ENCODE measurements at places on chromosomes 16 and 17. TPM values are rescaled to one million over a fixed set of nuclear protein-coding genes. Genes with fewer than 3 reads are reported as not detected.

- H3K36me3 ChIP-seq, result no peaks in the 10 kb centered on the region
- no peak for DNase-seq
- H3K27ac ChIP-seq, result peak overlapping the region; percentile 35
- H3K27me3 ChIP-seq, result no peaks in the 10 kb centered on the region
- H3K4me3 ChIP-seq, result no peak overlapping the region
- no peaks in the 10 kb centered on the region for H3K4me1 ChIP-seq
These were observed 8.7 kb downstream of the CLUAP1 start for GRCh38 chr16:3509470-3509928.

- peaks cover 14% of the 10 kb centered on the region for H3K36me3 ChIP-seq
- DNase-seq, result no peak
- H3K4me3 ChIP-seq, result no peak overlapping the region
These were observed 16.8 kb downstream of the NQO1 start for GRCh38 chr16:69709456-69710084.

- H3K27me3 ChIP-seq, result no peaks in the 10 kb centered on the region
- H3K4me3 ChIP-seq, result no peak overlapping the region
- no peaks in the 10 kb centered on the region for H3K36me3 ChIP-seq
- no peak overlapping the region for H3K27ac ChIP-seq
- no peaks in the 10 kb centered on the region for H3K4me1 ChIP-seq
These were observed 173.5 kb downstream of the AIPL1 start for GRCh38 chr17:6261466-6261865.

DNA sequence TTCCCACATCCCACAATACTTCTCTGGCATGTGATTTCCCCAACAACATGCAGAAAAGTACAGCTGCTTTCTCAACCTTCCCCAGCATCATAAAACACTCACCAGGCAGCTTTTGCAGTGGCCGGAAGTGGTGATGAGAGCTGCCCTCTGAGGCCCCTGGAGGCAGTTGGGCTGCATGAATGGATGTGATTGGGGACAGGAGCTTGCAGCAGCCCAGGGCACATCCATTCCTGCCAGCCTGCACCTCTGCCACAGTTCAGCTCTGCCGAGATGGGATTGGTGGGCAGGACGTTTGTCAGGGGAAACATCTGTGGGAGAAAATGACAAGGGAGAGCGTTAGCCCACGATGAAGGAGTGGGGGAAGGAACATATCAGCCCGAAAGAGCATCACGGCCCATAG is 19.8 kb downstream of the NUBP1 start:
- no peak overlapping the region for H3K4me3 ChIP-seq
- H3K4me1 ChIP-seq, result no peaks in the 10 kb centered on the region

BAIAP3 gene
- 29.8 TPM for total RNA-seq

Measured in Peyer's patch (tissue), 4 donors.